ENCODE measurements at places on chromosomes 11 and 22.

GRCh38 chr11:128206461-128206860 lies 380.9 kb downstream of the ETS1 start:
- DNase-seq: no peak

DNA sequence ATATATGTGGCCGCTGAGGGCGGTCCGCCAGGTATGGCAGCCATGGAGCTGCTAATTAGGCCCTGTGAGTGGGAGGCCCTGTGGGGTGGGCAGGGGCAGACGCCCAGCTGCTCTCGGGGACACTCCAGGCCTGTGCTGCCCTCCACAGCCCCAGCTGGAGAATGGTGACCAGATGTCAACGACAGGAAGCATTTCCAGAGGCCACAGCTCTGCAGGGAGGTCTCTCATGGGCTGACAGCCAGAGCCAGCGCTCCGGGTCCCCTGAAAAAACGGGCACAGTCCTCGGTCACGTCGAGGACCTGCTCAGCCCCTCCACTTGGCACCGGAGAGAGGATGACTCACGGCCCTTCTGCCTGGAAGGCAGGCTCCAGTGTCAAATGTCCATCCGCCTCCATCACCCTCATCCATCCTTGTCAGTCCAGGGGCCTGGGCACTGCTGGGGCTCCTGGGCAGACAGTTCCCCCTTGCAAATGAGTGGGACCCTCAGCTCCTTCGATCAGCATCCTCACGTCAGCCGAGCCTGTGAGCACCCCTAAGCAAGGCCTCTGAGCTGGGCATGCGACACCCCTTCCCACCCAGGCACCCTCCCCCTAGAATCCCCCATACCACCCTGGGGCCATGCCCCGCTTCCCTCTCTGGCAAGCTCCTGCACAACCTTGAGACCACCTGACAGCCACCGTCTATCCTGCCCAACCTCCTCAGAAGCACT lies 1.9 kb downstream of the BID start:
- DNase-seq: no peak

- no peak for DNase-seq
Observed at GRCh38 chr11:103673773-103674172, 362.7 kb upstream of the DDI1 start.

DNA sequence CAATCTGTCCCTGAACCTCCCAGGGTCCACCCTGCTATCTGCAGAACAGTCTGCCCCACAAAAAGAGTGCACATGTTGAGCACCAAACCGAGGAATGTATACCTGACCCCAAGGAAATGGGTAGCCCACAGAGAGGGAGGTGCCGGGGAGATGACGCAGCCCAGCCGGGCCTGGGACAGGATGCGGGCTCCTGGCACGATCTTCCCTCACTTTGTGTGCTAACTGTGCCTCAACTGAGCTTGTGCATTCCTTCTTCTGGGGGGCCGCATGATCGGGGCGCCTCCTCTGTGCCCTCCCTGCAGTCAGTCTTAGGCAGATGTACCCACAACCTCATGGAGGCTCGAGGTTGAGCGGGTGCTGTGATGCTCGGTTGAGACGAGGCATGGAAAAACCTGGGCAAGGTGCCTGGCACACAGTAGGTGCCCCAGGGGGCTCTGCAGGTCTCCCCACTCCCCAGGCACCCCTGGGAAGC lies 2.4 kb downstream of the GAS2L1 start:
- DNase-seq: no peak

GRCh38 chr11:69801513-69802335 lies 17.5 kb downstream of the FGF3 start:
- DNase-seq: no peak

DNA sequence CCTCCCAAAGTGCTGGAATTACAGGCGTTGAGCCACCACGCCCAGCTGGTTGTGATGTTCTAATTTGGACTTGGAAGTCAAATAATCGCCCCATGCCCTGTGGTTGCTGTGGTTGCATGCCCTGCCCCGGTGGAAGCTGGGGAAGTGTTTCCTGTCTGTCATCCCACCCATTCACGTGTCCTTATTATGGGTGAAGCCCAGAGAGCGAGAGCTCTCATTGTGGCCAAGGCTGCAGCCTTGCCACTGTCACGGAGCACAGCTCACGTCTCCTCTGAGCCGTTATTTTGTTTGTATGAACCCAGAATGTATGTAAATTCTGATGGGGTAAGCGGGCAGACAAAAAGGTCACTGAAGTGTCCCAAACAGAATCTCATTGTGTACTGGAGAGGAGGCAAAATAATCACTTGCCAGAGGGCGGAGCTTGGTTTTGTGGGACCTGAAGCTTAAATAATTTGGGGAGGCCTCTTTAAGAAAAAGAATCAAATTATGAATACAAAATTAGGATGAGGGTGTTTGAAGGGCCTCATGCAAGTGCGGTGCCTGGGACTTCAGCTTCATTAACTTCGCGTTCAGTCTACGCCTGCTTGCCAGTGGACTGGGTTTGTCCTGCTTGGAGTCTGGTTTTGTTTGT lies 25.8 kb upstream of the TREH start:
- DNase-seq: no peak

GRCh38 chr11:111355956-111356659 lies 23.0 kb downstream of the POU2AF1 start:
- no peak for DNase-seq

DNA sequence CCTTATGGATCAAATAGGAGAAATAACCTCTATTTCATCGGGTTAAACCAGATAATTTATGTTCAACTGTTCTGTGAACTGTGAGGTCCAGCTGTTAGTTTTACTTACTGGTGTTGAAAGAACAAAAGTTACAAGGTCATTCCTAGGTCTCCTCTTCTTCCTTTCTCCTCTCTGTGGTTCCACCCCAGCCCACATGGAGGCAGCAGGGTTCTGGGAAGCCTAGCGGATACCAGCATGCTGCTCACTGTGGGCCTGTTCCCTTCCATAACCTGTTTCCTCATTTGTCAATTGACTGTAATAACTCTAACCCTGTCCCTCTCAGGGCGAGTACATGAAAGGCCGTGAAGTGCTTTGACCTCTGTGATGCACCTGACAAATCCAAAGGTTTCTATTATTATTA lies 27.8 kb downstream of the RELT start:
- DNase-seq: peak; percentile 65

DNA sequence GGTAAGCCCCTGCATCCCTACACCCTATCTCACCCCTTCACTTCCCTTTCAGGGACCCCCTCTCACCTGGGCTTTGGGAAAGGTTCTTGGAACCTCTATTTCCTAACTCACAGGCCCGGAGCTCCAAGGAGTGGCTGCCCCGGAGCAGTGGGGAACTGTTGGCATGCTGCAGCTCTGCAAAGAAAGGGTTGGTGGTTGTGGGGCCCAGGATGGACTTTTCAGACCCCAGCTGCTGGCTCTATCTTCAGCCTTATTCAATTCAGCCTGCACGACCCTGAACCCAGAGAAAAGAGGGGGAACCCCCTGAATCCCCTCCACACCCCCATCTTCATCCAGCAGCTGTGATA lies 10.0 kb downstream of the ROBO4 start:
- DNase-seq: no peak

DNA sequence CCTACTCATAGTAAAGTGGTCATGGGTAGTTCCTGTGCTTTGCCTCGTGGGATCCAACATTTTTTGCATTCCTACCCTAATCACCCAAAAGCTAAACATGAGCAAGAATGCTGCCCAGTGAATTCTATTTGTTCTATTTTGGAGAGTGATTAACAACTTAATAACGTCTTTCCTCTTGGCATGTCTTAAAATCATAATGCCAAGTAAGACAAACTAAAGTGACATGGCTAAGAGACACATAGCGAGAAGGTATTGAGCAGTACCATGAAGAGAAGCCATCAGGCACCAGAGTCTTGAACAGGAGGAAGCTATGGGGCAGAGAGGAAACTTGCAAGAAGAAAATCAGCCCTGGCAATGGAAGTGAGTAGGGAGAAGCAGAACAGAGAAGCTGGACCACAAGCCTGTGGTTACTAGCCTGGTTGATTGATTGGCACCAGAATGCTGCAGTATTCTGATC lies 32.0 kb downstream of the EXPH5 start:
- no peak for DNase-seq

- peak; percentile 27 for DNase-seq
Observed at GRCh38 chr22:50012211-50013181, at the start of gene IL17REL. Gene IL17REL (minus strand): TSS chr22:50012765. CDS start chr22:50012646, 119 bp downstream.

GRCh38 chr22:43198936-43199335 lies 12.0 kb upstream of the TTLL12 start:
- DNase-seq: no peak

DNA sequence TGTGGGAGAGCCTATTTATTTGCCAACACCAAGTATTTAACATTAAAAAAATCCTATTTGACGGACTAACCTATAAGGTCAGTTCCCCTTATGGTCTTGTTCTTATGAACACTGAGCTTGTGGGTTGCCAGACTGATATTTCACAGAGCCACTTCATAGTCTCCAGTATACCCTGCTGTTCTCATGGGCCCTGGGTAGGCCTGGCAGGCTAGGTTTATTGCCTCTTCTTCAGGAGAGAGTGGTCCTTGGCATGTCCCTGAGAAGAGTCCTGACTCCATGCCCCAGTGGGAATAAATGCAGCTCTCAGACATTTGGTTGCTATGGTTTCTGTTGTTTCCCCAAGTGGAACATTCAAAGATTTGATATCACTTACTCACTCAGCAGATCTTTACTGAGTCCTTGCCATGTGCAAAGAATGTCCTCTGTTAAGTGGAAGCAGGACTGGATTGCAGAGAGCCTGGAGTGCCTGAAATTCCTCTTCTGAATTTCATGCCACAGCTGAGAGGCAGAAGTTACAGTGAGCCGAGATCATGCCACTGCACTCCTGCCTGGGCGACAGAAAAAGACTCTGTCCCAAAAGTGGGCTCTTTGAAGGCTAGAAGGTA lies 15.7 kb downstream of the SLC5A1 start:
- peak; percentile 59 for DNase-seq

DNA sequence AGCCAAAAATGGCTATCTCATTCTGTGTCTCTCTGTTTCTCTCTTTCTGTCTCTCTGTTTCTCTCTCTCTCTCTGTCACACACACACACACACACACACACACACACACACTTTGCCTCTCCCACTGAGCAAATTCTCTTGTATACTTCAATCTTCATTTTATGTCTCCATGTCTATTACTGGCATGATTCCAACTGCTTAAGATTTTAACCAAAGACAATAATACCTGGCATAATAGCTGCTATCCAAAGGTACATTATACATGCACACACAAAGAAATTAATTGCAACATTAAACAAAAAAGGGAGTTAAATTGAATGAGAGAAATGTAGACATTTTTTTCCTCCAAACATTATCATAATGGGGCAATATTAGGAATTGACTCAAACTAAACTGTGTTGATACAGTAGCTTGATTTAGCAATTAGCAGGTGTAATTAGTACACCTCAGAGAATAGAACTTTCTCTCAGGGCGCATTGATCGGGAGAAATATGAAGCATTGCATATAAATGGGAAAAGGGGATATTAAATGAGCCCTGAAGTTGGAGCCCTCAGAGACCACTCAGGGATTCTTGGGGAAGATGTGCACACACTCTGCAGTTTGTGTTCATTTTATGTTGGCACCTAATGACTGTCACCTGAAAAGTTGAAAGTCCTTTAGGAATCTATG lies 17.4 kb upstream of the SLC1A2 start:
- no peak for DNase-seq

- no peak for DNase-seq
Observed at GRCh38 chr22:49727191-49727880, 100.3 kb downstream of the BRD1 start.

DNA sequence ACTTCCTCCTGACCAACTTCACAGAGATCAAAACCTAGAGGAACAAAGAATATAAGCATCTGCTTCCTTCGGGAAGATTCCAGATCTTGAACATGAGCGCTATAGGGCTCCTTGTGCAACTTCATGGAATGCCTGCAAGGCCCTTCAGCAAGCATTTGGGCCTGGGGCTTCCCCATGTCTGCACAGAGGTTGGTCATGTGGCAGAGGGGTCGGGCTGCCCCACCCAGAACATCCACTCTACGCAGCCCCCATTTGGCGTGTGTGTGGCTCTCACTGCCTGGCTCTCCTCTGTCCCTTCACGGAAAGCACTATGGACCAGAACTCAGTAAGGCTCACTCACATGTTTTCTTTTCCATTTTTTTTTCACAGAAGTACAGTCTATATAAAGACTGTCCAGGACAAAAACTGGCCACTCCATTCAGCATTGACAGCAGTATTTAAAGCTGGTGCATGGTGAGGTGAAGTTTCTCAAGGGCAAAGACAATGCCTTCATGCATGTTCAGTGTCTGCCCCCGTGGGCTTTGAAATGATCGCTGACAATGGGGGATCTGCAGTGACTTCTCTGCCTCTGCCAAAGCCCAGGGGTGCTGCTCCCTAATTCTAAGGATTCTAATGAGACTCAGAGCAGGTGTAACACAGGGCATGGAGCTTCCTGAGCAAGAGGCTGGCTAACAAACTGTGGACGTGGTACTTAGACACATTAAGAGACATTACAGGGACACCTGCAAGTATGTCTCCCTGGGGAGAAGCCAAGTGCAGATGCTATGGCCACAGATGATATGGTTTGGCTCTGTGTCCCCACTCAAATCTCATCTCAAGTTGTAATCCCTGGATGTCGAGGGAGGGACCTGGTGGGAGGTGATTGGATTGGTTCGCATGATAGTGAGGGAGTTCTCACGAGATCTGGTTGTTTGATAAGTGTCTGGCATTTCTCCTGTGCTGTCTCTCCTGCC lies 66.5 kb upstream of the PITPNB start:
- no peak for DNase-seq
